ENCODE measurements at places on chromosomes 12 and 14. TPM values are rescaled to one million over a fixed set of nuclear protein-coding genes. Genes with fewer than 3 reads are reported as not detected.

- no peak for ATAC-seq
Observed at GRCh38 chr12:100799770-100800169, 5.2 kb downstream of the ANO4 start.

DNA sequence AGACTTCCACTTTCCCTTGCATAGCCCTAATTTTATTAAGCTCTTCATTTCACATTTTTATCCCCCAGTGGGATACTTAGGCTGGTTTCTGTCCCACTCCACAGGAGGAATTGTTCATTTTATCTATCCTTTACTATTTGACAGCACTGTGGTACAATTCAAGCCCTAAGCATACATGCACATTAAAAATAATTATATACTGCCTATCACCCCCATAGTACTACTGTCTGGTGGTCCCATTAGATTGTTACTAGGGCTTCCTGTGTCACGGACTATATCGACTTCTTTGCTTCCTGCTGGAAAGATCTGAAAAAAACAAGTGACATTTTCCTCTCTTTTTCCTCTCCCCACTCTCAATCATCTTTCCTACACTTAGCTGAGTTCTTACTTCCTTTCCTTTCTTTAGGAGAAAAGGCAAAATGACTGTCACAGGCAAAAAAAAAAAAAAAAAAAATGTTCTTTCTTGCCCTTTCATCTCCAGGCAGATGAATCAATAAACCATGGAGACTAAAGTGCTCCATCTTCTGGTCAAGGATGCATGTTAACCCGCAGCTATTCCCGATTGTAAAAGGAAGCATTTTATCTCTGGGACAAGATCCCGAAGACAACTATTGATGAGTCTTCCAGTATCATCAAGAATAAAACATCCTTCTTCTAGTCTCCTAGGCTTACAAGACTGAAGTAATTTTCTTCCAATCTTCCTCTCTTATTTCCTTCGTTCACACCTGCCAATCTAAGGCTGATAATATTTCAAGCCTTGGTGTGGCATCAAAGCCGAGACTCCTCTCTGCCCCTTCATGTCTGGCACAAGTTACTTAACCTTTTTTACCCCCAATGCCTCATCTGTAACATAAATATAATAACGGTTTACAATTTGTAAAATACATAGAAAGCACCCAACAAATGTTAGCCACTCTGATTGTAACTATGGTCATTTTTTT, 94.4 kb upstream of the PLEKHG7 start:
- no peak for ATAC-seq

DNA sequence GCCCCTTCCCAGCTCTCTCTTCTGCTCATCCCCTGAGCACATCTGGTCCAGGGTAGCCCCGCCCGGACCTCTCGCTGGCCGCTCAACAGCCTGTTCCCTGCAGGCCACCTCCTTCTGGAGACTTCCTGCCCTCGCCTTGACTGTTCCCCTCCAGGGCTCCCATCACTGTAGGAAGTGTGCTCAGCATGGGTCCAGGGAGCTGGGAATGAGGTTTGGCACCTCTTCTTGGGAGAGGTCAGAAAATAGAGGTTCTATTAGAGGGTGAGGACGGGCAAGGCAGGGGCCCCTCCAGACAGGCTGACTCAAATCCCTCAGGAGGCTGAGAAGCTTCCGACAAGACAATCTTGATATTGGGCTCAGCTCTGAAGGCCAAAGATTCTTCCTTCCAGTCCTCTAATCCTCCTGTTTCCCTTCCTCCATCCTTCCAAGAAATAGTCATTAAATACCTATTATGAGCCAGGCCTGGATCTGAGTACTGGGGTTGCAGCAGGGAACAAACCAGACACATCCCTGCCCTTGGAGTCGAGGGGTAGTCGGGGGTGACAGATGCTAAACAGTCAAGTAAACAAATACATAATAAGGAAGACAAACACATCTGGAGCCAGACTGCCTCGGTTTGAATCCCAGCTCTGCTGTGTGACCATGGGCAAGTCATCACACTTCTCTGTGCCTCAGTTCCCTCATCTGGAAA, 30.6 kb downstream of the CMKLR1 start:
- ATAC-seq: no peak

GRCh38 chr12:88844426-88844825, 264.2 kb upstream of the KITLG start:
- no peak for ATAC-seq

The KRT6C gene
- not detected for total RNA-seq

The HHIPL1 gene
- total RNA-seq: 4.4 TPM

GRCh38 chr14:66088656-66089055, 397.5 kb upstream of the CCDC196 start:
- ATAC-seq: no peak

The POC1B gene
- 17.6 TPM for total RNA-seq

The TCL1B gene
- total RNA-seq: not detected

The TAS2R9 gene
- not detected for total RNA-seq

DNA sequence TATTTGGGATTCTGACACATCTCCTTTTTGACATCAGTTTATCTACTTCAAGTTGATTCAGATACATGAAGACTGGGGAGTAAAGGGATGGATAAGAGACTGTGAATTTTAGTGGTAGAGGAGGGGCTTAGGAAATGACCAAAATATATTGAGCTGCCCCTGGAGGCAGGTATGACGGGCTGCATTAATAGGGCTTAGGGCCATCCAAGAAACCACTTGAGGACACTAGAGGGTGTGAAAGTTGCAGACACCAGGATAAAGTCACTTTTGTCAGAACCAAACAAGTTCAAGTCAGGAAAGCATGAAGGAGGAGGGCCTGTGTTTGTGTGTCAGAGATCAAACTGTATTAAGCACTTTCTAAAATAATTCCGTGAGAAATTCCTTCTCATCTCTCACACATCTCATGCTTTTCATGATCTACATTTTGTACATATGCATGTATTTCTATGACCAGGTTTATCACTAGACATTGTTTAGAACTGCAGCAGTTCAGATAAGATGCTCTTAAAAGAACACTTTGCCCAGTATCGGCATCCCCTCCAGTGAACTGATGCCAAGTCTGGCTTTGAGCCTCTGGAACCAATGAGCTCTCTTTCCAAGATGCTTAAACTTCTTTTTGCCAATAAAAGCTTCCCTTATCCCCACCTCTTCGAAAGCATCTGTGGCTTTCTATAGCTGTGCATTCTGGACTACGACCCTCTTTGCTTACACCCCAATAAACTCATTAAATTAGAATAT, 136.9 kb downstream of the SLC38A1 start:
- ATAC-seq: no peak

The PSMA3 gene
- 90.2 TPM for total RNA-seq

- ATAC-seq: no peak
Observed at GRCh38 chr14:101889366-101889765, 75.0 kb upstream of the DYNC1H1 start.

DNA sequence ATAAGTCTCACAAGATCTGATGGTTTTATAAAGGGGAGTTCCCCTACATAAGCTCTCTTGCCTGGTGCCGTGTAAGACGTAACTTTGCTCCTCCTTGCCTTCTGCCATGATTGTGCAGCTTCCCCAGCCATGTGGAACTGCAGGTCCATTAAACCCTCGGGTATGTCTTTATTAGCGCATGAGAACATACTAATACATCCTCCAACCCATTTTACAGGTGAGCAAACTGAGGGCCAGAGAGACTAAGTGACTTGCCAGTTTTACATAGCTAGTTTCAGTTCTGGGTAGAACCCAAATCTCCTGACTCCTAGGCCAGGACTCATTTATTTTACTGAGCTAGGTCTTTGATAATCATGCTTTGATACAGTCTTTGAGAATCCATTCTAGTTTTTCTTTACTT, 406.9 kb downstream of the RAD51B start:
- ATAC-seq: no peak

DNA sequence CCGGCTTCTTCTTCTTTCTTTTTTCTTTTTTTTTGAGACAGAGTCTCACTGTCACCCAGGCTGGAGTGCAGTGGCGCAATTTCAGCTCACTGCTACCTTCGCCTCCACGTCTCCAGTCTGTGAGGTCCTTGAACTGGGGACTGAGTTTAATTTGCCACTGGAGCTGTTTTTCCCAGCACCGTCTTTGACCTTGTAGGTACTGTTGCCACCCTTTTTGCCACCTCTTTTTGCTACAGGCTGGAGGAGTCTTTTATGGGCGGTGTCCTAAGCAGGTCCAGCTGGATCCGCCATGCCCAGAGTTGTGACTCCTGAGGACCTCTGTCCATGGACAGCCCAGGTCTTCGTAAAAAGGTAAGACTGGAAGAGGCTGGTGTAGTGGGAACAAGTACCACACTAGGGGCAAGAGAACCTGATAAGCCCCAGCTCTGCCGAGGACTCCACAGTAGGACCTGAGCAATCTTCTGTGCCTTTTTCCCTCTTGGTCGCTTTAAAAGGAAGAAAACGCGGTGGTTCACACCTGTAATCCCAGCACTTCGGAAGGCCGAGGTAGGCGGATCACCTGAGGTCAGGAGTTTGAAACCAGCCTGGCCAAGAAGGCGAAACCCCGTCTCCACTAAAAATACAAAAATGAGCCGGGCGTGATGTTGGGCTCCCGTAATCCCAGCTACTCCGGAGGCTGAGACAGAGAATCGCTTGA, 946 bp downstream of the RNU4-2 start:
- ATAC-seq: no peak

- ATAC-seq: no peak
Observed at GRCh38 chr14:65482757-65483438, 70.4 kb downstream of the FUT8 start.

The SYT10 gene
- 1.9 TPM for total RNA-seq

GRCh38 chr12:99389751-99390150, 257.8 kb upstream of the GARIN6 start:
- ATAC-seq: no peak

DNA sequence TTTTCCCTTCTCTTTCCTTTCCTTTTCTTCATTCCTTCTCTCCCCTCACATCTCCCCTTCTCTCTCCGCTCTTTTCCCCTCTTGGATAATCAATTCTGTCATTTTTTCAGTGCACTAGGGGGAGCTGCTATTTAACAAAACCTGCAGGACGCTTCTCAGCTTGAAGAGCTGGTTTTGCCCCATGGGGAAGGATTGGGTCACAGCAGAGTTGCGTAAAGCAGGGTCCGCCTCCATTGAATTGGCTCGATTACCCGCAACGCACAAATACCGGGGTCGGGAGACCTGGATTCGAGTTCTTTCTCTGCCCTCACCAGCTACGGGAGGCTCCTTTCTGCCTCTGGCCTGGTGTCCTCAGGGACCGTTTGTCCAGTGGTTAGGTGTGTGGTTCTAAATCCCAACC, 42.1 kb upstream of the CHGA start:
- ATAC-seq: no peak

All from gastroesophageal sphincter (tissue), 4 donors.